Hippocampal formation (tissue), 2 donors: ENCODE measurements at places on chromosomes 5 and 9.

GRCh38 chr9:134245179-134245578, 80.8 kb upstream of the RNU6ATAC start:
- DNase-seq, result no peak

- DNase-seq, result no peak
Measured at GRCh38 chr9:135091545-135091944, 4.1 kb downstream of the OLFM1 start.

DNA sequence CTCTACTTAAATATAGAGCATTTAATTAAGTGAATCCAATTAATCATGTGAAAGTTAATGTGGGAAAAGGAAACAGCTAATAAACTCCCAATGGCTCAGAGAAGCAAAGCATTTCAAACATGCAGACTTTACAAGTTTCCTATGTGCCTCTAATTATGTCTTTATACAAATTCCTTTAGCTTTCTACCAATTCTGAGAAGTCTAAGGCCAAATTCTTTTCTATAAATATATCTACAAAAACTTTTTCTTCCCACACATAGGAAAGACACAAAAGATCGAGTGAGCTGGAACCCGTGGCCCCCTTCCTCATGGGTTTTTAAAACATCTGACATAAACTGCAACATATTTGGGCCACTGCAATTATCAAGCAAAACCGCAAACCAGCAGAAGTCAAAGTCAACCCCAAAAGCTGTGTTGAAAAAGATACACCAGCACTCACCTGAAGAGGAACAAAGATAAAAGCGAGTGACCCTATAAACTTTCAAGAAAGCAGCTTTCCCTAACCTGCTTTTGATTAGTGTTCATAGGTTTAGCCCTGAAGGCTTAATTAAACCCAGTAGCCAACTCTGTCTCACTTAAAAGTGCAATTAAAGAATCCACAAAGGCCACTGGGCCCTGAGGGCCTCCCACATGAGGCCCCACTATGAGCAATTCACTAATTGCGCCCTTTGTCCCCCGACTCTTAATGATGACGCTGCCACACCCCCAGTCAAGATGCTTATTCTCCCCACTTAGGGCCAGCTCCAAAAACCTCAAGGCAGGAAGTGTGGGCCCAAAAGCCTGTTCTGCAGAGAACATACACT, 12.1 kb downstream of the SEMA5A start:
- DNase-seq, result no peak

GRCh38 chr9:89408628-89409101, 89.2 kb downstream of the SEMA4D start:
- DNase-seq, result peak; percentile 44

- peak; percentile 78 for DNase-seq
Measured at GRCh38 chr5:138974227-138975063, 99.3 kb upstream of the LRRTM2 start.

DNA sequence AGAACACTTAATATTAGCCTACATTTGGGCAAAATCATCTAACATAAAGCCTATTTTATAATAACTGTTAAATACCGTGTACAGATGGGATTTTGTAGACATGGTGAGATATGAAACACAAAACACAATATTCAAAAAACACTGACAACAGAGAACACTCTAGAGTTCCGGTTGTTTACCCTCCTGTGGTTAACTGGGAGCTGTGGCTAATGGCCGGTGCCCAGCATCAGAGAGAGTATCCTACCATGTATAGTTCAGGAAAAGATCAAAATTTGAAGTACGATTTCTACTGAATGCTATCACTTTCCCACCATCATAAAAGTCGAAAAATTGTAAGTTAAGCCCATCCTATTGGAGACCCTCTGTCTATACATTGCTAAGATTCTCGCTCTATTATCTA, 2.4 kb downstream of the CAMK4 start:
- no peak for DNase-seq

- no peak for DNase-seq
Measured at GRCh38 chr5:176846335-176847140, 36.2 kb downstream of the UNC5A start.

- DNase-seq, result no peak
Measured at GRCh38 chr9:91428927-91429351, 5.3 kb upstream of the NFIL3 start.

GRCh38 chr5:81948349-81948748, 23.5 kb upstream of the ATG10 start:
- DNase-seq, result no peak

DNA sequence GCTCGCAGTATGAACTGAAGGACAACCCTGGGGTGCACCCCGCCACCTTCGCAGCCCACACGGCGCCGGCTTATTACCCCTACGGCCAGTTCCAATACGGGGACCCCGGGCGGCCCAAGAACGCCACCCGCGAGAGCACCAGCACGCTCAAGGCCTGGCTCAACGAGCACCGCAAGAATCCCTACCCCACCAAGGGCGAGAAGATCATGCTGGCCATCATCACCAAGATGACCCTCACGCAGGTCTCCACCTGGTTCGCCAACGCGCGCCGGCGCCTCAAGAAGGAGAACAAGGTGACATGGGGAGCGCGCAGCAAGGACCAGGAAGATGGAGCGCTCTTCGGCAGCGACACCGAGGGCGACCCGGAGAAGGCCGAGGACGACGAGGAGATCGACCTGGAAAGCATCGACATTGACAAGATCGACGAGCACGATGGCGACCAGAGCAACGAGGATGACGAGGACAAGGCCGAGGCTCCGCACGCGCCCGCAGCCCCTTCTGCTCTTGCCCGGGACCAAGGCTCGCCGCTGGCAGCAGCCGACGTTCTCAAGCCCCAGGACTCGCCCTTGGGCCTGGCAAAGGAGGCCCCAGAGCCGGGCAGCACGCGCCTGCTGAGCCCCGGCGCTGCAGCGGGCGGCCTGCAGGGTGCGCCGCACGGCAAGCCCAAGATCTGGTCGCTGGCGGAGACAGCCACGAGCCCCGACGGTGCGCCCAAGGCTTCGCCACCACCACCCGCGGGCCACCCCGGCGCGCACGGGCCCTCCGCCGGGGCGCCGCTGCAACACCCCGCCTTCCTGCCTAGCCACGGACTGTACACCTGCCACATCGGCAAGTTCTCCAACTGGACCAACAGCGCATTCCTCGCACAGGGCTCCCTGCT, 3.8 kb downstream of the IRX1 start:
- no peak for DNase-seq

DNA sequence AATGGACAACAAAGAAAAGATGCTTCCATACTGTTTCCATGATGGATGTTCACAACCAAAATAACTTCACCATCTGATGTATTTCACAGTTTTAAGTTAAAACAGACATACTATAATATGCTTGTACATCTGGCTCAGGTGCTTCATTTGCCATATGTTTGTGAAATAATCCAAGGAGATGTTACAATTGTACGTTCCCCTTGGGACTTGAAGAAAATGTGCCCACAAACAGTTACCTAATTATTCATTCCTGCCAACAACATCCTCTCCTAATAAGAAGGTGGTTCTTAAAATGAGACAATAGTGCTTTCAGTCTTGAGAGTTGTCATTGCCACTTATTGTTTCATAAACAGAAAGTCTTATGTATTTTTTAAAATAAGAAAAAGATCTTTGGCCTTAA, 33.1 kb upstream of the SMARCA2 start:
- no peak for DNase-seq

DNA sequence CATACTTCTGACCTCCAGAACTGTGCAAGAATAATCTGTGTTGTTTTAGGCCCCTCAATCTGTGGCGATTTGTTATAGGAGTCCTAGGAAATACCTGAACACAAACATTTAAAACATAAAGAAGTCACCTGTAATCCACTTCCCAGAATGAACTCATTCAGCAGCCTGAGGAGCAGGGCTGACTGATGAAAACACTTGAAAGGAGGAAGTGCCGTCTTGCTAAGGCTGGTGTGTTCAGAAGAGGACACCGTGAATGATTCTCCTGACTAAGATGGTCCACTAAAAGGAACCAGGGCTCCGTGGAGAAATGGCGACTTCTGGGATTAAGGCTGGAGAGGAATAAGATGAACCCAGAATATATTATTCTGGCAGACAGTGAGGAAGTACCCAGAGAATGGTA, 18.7 kb upstream of the MARCHF6 start:
- no peak for DNase-seq

DNA sequence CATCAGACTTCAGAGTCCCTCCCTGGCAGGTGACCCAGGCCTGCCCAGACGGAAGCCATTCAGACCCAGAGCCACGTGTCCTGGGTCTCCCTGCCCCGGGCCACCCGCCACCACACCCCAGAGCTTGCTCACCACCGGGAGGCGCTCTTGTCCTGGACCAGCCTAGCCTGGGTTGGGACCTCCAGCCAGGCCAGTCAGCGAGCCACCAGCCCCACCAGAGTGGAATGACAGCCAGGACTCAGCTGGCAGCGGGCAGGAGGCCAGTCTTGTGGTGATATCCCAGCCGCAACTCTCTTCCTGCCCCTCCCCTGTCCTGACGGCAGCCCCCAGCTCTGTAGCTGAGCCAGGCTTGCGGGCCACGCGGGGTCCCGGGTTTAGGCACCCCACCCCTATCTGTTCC, 1.7 kb upstream of the PTGDS start:
- peak; percentile 36 for DNase-seq

DNA sequence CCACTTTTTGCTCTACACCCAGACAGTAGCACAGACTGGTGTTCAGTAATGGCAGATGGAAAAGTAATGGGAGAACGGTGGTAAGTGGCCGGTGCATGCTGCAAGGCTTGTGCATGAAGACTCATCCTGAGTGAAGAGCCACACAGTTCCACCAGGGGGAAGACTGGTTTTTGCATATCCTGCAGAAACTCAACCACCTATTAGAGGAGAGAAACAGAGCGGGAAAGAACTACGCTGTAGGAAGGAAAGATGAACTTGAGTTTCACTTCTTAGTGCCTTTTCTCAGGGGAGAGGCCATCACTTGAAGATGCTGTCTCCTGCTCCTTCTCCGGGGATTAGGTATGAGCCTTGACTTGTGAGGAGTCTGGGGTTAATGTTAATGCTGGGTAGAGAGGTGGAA, 9.4 kb upstream of the PRSS3 start:
- no peak for DNase-seq

DNA sequence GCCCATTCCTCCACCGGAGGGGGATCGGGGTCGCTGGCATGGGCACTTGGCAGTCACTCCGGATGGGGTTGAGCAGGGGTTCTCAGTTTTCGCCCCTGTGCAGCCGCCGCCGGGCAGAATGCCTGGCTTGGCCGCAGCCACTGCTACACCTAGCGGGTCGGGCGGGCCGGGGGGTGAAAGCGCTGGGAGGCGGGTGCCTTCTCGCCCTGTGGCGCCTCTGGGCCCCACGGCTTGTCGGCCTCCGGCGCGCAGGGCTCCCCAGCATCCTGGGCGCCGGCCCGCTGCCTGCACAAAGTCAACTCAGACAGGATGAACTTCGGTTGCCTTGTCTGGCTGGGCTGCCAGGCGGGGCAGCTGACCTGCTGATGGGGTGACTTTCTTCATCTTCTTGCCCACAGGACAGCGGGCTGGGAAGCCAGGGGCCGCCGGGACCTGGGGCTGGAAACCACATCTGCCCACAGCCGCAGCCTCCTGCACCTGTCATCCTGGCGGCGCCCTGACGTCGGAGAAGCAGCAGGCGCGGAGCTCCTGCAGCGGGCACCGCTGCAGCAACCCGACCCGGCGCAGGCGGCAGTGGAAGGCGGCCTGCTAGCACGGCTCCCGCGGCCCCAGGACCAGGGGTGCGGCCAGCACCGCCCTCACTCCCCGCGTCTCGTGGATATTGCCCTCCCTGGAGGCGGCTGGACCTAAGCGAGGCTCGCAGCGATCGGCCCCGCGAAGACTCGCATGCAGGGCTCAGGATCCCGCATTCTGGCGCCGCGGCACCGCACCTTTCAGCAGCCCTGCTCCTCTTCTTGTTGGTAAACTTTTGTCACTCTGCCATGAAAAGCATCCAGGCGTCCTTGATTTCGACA, 1.3 kb upstream of the ANKRD18A start:
- no peak for DNase-seq

GRCh38 chr5:134226441-134227192, 744 bp upstream of the PPP2CA start:
- no peak for DNase-seq

- no peak for DNase-seq
Measured at GRCh38 chr5:88556406-88556805, 287.8 kb upstream of the TMEM161B start.

DNA sequence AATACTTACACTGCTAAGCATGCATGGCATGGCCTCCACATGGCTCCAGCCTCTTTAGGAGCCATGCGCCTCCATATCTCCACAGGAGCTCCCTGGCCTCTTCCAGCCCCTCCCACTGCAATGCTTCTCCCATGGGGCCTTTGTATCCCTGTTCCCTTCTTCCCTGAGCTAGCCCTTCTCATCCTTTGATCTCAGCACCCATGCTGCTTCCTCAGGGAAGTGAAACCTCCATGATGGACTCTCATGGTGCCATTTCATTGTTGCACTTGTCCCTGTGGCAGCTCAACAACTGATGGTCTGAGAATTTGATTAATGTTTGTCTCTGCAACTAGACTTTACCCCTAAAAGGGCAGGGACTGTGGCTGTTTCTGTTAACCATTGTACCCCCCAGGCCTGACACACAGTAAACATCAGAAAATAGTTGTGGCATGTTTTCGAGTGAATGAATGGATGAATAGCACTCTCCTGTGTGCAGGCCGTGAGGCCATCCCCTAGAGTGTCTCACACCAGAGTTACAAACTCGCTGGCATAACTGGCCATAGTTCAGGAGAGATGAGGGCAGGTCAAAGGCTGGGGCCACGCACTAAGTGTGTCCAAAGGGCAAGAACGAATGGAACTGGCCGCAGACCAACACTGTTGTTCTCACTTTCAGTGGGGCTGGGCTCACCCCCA, 6.6 kb downstream of the IDNK start:
- no peak for DNase-seq

DNA sequence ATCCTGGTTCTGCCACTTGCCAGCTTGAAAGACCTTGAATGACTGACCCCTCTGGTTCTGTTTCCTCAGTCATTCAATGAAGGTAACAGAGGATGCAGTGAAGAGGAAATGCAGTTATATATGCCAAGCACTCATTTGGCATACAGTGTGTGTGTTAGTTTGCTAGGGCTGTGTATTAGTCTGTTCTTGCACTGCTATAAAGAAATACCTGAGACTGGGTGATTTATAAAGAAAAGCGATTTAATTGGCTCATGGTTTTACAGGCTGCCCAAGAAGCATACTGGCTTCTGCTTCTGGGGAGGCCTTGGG, 8.6 kb upstream of the WHRN start:
- DNase-seq, result no peak

GRCh38 chr5:31995714-31996113, 178.4 kb downstream of the GOLPH3 start:
- no peak for DNase-seq

DNA sequence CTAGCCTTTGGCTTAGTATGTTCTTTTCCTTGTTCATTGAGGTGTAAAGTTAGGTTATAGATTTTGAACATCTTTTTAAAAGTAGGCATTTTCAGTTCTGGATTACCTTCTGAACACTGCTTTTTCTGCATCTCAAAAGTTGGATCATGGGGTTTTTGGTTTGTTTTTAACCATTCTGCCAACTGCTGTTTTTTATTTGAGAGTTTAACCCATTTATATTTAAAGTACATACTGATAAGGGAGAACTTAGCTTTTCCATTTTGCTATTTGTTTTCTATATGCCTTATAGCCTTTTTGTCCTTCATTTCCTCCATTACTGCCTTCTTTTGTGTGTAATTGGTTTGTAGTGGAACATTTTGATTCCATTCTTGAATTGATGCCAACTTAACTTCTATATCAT, 30.5 kb upstream of the ZNF169 start:
- DNase-seq, result no peak

GRCh38 chr9:126806336-126806735, 1.5 kb downstream of the ZBTB43 start:
- no peak for DNase-seq
